AG09319 (cell line): ENCODE measurements at places on chromosomes 5 and 9.

- DNase-seq = no peak
These were observed 64.9 kb downstream of the MARCHF3 start for GRCh38 chr5:126965487-126965886.

- DNase-seq = no peak
These were observed 455.9 kb upstream of the KLF4 start for GRCh38 chr9:107945493-107945892.

- DNase-seq = no peak
These were observed 14.0 kb downstream of the SH3GLB2 start for GRCh38 chr9:129014124-129014523.

DNA sequence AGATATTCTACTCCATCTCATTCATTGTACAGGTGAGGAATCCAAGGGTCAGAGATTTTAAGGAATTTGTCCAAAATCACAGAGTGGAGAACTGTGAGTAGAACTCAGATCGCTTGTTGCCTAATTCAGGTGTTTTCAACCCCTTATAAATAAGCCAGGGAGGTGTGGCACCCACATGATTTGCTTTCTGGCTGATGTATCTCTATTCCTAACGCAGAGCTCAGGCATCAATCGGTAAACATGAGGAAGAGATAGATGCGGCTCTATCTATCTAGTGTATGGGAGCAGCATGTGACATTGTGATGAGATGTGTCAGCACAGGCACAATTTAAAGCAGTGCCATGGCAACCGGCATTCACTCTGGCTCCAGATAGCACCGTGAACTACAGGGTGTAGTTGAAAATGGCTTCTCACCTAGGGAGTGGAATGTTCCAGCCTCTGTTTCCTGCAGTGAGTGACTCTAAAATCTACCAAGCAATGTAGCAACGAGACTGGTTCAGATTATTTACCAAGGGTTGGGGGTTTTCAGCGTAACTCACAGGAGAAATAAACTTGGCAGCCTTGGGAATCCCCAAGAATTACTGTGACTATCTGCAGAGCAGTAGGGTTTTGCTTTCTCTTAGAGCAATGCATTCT is 53.4 kb upstream of the SUB1 start:
- no peak for DNase-seq

DNA sequence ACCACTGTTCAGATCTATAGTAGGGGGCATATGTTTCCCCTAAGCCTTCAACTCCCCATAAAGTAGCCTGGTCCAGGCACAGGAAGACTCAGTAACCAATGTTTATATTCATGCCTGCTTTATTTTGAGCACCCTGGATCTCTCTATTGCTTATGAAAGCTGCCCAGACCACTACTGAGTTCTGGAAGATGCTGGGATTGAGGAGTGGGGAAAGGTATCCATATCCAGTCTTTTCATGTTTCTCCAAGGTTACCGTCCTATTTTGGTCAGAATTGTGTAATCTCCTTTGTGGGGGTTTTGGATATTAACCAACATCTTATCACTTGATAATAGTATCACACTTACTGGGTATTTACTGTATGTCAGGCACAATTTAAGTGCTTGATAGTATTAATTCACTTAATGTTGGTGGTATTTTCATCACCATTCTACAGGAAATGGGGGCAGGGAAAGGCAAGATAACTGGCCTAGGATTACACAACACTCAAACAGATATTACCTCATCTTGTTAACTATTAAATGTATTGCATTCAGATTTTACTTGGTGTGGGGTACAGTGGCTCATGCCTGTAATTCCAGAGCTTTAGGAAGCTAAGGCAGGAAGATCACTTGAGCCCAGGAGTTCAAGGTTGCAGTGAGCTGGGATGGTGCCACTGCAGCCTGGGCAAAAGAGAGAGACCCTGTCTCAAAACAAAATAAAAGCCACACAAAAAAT is 36.3 kb downstream of the RUSC2 start:
- DNase-seq = no peak

GRCh38 chr5:149264439-149265067 is 7.1 kb upstream of the AFAP1L1 start:
- no peak for DNase-seq

DNA sequence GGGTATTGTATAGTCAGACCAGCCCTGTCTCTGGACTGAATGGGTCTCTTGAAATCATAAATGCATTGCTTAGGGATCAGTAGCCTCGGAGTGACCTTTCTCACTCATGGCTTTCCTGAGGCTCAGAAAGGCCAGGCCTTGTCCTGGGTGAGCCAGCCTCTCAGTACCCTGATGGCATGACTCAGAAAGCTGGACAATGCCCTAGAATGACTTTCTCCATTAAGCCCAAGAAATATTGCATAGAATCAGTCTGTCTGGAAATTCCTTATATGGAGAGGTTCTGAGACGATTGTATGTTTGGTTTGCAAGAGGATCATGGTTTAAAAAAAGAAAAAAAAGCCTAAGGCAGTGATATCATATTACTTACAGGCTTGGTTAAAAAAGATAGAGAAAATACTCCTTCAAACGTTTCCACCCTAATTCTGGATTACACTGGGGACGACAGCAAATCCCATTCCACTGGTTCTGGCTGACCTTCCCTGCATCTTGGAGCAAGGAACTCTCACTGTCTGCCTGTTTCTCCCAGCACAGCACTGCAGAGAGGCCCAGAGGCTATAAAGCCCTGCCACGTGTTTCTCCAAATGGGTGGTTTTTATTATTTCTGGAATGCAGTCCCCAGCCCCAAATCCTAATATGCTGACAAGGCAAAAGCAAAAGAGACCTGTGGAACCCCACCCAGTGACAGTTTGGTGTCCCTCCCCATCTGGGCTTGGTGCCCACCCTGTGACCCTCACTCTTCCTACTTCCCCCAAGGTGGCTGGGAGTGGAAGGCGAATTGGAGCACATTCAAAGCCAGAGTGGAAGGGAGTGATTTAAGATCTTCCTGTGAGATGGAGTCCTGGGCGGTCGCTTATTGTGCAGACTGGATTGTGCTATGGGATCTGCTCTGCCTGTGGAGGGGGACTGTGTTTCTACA is 34.4 kb downstream of the MAP1B start:
- DNase-seq = peak; percentile 90

- DNase-seq = no peak
These were observed 1.1 kb upstream of the BASP1 start for GRCh38 chr5:17216176-17216973.

DNA sequence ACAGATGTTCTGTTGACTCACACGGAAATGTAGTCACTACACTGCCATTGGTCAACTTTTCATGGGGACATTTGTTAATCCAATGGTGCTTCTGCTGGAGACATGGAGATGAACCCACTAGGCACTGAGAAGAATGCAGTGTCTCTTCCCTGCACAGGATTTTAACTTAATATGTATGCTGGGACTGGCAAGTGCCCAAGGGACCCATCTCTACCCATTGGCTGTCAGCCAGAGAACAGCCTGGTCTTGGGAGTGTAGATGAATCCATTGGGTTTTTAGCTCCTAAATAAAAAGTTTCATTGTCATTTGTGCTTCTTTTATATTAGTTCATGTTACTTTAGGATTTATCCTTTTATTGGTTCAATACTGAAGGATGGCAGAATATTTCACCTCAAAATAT is 195.8 kb upstream of the CDH6 start:
- no peak for DNase-seq

DNA sequence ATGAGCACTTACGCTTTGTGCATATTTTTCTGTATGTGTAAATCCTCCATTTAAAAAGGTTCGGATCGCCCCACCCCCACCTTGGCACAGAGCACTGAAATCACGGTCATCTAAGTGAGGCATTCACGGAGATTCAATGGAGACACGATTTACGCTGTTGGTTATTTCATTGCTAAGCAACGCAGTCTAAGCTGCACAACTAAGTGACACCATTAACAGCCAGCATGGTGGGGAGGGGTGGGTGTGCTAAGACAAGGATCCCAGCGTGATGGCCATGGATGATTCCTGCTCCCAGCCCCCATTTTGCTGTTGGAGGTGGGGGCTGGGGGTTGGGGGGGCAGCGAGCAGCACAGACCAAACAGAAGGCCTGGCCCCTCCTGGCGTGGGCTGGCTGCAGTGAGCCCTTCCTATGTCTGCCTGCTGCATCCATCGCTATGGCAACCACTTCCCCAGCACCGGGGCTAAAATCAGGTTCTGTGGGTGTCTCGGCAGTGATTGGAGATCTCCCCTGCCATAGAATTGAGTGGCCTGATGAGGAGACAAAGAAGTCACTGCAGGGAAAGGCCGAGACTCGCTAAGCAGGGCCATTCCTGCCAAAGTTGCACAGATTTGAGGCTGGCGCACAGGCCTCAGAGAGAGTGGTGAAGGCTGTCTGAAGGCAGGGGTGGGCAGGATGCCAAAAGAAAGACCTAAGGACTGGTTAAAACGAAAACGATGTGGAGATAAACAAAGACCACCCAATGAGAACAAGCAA is 14.3 kb upstream of the MARCHF6 start:
- DNase-seq = no peak

- DNase-seq = peak; percentile 29
These were observed 548.2 kb upstream of the CLINT1 start for GRCh38 chr5:158406884-158407823.

GRCh38 chr5:121988488-121988887 is 26.7 kb downstream of the SRFBP1 start:
- DNase-seq = no peak

DNA sequence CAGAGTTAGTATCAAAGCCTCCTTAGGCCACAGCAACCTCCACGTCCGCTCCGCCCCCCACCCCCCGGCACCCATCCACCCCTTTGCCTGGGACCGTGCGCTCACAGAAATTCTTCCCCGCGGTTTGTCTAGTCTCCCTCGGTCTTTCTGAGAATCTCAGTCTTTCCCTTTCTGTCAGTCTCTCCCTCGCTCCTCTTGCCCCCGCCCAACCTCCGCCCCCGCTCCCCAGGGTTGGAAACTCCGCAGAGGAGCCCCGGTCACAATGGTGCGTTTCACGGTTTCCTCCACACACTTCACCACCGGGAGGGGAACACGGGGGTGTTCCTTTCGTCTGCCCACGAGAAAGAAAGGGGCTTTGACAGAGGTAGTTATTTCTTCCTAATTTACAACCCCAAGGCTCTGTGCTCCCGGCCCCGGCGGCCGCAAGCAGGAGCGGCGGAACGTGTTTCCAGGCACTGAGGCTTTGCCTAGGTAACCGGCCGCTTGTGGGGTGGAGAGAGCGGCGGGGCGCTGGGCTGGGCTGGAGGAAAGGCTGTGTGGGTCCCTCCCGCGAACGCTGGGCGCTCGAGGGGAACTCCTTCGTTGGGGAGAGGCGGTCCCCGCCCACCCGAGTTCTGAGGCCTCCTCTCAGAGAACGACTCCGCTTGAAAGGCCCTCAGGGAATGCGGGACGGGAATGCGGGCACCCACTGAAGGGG is 2.1 kb downstream of the NR4A3 start:
- DNase-seq = no peak

DNA sequence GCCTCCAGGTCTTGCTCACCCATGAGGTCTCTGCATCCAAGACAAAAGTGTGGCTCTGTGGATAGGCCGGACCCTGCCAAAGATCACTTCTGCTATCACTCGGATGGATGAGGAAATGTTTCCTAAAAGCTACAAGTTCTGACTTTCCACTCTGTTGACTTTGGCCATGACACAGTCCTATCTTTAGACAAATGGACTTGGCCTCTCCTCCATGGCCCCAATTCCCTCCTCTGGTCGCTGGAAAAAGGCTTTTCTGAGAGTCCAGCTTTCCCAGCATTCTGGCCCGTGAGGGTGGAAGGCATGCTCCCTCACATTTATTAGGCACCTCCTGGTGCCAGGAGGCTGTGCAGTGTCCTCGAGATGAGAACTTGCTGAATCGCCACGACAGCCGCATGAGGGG is 83.1 kb downstream of the COL27A1 start:
- no peak for DNase-seq

DNA sequence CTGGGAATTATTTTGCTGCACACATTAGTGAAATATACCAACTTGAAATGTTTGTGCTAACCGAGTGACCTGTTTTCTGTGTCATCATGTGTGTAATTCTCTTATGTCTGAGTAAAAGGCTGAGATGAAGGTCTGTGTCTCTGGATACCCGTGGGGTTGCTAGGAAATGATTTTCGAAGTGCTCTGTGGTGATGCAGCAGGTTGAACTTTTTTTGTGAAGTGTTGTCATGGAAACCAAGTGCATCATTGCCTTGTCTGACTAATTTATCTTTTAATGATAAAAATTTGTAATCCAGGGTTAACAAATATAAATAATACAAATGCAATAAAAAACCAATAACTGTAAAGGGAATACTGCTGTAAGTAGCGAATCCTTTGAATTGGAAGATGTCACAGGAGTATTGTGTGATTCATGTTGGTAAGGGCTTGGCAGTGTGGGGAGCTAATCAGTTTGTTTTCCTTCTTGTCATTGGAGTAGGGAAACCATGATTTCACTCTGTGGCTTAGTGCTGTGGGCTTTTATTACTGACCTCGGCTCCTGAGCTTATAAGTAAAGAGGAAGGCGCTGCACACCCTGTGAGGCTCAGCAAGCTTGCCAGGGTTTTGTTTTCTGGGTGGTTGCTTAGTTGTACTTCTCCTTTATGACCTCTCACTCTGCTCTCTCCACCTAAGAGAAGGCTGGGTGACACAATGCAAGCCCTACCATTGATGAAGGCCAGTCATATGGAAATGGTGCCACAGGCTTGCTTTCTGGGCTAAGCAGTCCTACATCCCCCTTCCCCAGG is 22.3 kb downstream of the PDE8B start:
- DNase-seq = no peak

- no peak for DNase-seq
These were observed 3.1 kb downstream of the RNF44 start for GRCh38 chr5:176533894-176534611.

DNA sequence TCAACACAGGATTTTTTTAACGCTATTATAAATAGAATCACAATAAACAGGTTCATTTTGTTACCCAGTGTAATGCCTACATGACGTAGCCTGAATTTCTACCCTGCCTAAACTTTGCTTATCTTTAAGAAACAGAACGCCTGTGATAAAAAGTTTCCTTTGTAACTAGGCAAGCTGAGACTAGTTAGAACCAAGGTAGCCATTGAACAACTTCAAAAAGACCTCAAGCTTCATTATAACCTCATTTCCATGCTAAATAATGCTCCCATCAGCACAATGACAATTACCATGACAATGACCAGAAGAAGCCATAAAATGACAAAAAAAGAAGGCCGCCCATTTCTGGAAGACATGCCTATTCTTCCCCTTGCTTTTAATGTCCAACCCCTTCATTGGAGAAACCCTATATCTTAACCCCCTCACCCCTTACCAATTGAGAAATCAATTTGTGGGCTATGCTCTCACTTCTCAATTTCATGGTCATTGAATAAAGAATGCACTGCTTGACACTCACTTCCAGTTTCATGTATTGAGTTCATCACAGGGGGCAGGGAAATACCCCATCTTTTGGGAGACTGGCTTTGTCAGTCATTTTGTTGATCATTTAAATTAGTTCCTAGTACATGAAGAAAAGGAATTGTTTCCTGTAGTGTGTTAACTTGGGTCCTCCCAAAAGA is 276.8 kb downstream of the MCTP1 start:
- DNase-seq = no peak

- no peak for DNase-seq
These were observed 45.0 kb downstream of the DOCK8 start for GRCh38 chr9:259405-260404.
